ENCODE measurements at places on chromosomes 1 and 21.

DNA sequence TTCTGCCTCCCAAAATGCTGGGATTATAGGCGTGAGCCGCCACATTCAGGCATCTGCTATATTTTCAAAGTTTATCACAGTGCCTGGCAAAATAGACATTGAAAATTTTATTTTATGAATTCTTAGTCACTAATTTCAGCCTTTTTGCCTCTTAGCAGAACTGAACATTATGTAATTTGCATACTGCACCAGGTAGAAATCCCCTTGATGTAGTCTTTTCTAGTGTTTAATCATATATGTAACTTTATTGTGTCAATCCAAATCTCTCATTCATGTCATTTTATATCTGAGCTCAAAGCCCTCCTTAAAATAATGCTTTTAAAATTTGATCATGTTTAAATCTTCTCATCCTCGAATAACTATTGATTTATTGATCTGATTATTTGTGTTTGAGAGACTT lies 19.2 kb downstream of the WDTC1 start:
- no peak for DNase-seq

DNA sequence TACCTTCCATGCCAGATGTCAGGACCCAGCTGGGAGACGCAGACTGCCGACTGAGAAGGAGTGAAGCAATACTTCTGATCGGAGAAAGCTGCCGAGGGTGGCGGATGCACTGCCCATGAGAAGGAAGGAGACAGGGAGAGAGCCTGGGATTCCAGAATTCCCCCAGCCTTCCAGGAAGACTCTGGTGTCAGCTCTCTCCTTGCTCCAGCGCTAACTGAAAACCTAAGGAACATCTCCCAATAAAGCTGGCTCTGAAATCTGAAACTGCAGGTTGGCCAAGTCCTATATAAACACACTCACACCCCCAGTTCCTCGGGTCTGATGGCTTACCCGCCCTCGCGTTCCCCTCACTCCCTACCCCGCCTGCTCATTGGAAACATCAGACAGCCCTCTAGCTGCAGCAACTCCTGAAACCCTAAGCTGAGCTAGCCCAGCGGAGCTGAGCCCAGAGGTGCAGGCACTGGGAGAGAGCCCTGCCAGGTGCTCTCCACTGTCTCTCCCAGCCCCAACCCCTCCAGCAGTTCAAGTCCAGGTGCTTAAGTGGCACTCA lies 52.3 kb downstream of the PLEKHA6 start:
- no peak for DNase-seq

- DNase-seq, result no peak
These were observed 14.4 kb upstream of the DIPK1A start for GRCh38 chr1:92975551-92976232.

DNA sequence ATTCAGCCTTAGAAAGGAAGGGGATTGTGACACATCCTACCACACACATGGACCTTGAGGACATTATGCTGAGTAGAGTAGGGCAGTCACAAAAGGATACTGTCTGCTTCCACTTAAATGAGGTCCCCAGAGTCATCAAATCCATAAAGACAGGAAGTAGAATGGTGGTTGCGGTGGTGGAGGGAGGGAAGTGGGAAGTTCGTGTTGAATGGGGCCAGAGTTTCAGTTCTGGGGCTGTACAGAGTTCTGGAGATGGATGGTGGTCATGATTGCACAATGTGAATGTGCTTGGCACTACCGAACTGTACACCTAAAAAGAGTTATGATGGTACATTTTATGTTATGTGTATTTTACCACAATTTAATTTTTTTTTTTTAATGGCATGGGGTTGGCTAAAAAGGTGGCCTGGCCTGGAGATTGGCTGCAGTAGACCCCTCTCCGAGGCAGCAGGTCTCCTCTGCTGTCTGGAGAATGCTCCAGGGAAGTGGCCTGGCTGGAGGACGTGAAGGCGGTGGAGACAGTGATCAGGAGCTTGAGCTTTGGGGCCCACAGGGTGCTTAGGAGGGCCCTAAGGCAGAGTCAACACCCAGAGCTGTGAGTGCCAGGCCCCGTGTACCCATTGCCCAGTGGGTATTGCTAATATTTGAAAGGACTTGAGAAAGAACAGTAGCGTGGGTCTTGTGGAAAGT lies 30.4 kb downstream of the IFNGR2 start:
- DNase-seq, result no peak

GRCh38 chr1:199297887-199298286 lies 659.0 kb downstream of the PTPRC start:
- no peak for DNase-seq

DNA sequence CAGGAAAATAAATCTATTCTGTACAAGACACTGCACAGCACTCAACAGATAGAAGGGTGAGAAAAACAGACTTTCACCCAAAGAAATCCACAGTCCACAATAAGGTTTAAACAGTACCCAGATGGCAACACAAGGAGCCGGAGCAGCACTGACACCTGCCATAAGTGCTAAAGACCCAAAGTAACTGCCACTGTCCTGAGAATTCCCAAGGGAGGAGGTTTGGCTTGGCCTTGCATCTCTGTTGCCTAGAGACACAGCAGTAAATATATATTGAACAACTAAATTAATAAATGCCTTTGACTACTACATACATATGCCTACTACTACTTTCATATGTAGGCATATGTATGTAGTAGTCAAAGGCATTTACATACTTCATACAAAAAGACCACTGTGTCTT lies 68.0 kb downstream of the VAV3 start:
- DNase-seq, result no peak

- no peak for DNase-seq
These were observed at the start of gene FASLG for GRCh38 chr1:172658871-172659453. FASLG (plus strand) TSS chr1:172659103; CDS start chr1:172659202, 99 bp downstream.

GRCh38 chr1:27831568-27832410 lies 1.2 kb downstream of the PPP1R8 start:
- DNase-seq, result no peak

DNA sequence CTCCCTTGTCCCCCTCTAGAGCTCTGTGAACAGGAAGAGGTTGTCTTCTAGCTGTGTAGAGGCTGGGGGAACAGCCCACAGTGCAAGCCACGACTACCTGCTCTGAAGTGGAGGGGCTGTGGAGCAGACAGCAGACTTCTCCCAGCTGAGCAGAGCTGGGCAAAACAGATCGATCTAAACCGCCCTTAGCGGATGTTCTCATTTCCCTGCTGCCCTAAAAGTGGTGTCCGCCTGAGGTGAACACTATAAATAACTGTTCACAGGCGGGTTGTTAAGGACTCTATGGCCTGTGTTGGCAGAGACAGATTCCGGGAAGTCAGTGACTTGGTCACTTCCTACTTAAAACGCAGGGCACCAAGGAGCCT lies 203.2 kb downstream of the RHOU start:
- DNase-seq, result no peak

GRCh38 chr1:113542221-113542701 lies 151.9 kb downstream of the MAGI3 start:
- no peak for DNase-seq

- no peak for DNase-seq
These were observed 220.0 kb downstream of the RERE start for GRCh38 chr1:8597455-8597854.

GRCh38 chr1:37453647-37454046 lies 20.7 kb upstream of the ZC3H12A start:
- no peak for DNase-seq

GRCh38 chr1:162541619-162542141 lies 19.8 kb upstream of the UAP1 start:
- DNase-seq, result no peak

GRCh38 chr1:43177691-43178090 lies 5.6 kb downstream of the CFAP57 start:
- no peak for DNase-seq

DNA sequence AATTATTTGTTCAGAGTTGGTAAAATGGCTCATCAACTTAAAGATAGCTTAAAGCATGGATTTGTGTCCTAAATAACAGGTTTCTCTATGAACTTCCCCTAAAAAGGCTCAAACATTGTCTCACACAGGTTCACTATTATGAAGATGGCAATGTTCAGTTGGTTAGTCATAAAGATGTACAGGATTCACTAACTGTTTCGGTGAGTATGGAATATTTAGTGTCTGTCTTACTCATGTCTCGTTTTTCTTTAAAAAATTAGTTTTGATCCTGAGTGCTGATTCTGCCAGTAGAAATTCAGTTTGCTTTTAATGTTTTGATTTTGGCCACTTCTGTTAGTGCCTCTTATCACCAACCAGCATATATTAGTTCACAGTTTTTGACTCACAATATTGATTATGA lies 7.5 kb upstream of the MOV10 start:
- DNase-seq, result no peak

- DNase-seq, result peak; percentile 93
These were observed 63.2 kb downstream of the IER5 start for GRCh38 chr1:181151378-181152326.

DNA sequence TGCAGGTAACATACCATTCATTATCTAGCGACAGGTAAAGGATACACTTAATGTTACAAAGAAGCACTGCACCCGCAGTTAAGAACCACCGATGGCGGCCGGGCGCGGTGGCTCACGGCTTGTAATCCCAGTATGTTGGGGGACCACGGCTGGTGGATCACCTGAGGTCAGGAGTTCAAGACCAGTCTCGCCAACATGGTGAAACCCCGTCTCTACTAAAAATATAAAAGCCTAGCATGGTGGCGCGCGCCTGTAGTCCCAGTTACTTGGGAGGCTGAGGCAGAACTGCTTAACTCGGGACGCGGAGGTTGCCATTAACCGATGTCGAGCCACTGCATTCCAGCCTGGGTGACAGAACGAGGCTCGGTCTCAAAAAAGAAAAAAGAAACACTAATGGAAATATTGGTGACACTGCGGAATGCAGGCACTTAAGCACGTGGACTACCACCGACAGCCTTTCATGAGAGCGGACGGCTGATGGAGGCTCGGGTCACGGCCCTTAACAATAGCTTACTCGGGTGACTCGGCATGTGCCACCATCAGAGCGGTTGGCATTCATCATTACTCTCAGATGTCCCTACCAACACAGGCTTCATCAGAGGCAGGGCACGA lies 542 bp downstream of the GAS5 start:
- no peak for DNase-seq

GRCh38 chr1:25107643-25108010 lies 124.7 kb downstream of the SYF2 start:
- DNase-seq, result no peak

- DNase-seq, result no peak
These were observed 93.9 kb upstream of the USP24 start for GRCh38 chr1:55309053-55309452.

DNA sequence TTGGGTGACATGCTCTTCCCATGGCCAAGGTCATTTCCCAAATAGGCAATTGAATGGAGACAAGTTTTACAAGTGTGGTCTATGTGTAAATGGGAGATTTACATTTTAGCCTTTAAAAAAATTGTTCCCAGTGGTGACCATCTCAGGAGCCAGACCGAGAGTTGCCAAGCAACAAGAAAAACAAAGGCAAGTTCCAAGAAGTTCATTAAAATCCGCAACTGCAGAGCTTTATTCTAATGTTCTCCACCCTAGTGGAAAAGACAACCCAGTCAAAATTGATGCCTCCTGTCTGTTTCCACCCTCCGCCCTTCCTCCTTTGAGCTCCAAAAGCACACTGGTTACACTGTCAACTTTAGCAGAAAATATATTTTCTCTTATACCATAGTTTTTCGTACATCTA lies 33.2 kb upstream of the CD55 start:
- no peak for DNase-seq

DNA sequence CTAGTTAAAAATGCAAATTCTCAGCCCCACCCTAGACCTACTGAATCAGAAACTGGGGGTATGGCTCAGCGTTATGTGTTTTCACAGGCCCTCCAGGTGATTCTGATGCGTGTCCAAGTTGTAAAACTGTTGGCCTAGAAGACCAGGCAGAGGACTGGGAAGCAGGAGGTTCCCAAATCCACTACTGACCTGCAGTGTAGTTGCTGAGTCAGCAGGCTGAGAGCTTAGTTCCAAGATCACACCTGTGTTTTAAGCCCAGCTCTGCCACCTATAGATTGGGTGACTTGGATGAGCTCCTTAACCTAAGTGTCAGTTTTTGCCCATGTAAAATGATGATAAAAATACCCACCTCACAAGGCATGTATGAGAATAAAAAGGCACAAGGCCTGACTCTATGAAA lies 4.1 kb downstream of the GRHL3 start:
- no peak for DNase-seq

GRCh38 chr1:12475530-12475934 lies 142.5 kb downstream of the DHRS3 start:
- DNase-seq, result no peak

DNA sequence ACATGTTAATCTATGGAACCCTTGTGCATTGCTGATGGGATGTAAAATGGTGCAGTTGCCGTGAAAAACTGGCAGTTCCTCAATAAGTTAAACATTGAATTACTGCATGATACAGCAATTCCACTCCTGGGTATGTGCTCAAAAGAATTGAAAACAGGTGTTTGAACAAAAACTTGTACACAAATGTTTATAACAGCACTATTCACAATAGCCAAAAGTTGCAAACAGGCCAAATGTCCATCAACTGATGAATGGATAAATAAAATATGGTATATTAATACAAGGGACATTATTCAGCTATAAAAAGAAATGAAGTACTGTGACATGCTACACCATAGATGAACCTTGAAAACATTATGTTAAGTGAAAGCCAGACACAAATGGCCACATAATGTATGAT lies 17.7 kb upstream of the SRSF10 start:
- no peak for DNase-seq

DNA sequence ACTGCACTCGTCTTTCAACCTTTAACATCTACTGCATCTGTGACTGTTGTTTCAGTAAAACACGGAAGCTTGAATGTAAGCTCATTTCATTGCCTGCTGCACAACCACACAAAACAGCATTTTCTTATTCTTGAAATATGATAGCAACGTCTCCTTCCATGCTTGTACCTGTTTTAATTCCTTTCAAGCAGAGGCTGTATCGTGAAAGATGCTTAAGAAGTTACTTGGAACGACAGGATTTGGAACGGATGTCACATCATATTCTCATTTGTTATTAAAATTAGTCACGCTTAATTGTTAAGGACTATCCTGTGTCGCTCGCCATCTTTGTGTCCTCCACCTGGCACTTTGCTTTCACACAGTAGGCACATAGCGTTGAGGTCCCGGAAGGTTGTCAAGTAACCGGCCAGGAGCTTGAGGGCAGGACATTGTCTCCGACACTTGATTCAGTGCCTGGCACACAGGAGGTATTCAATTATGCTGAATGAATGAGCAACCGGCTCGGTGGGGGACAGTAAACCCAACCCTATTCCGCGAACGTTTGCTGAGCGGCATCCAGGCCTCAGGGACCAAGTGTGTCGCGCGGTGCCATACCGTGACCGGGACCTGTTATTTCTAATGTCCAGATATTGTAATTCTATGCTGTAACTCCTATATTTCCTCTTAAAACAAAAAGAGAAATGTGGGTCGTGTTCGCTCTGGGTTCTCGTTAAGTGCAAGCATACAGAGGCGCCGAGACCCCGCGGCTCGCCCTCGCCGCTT lies 499 bp upstream of the SH3GLB1 start:
- no peak for DNase-seq

- no peak for DNase-seq
These were observed 1.3 kb upstream of the PLA2G5 start for GRCh38 chr1:20068722-20069121.

- no peak for DNase-seq
These were observed 59.6 kb upstream of the OLIG2 start for GRCh38 chr21:32966120-32966519.

- DNase-seq, result no peak
These were observed 53.9 kb downstream of the MEGF6 start for GRCh38 chr1:3557366-3557765.

All from hematopoietic multipotent progenitor cell treated with erythropoietin and hydrocortisone succinate and interleukin-3 and kit ligand, for 17 days (in vitro differentiated cells).